ENCODE measurements at places on chromosomes 2 and 18.

DNA sequence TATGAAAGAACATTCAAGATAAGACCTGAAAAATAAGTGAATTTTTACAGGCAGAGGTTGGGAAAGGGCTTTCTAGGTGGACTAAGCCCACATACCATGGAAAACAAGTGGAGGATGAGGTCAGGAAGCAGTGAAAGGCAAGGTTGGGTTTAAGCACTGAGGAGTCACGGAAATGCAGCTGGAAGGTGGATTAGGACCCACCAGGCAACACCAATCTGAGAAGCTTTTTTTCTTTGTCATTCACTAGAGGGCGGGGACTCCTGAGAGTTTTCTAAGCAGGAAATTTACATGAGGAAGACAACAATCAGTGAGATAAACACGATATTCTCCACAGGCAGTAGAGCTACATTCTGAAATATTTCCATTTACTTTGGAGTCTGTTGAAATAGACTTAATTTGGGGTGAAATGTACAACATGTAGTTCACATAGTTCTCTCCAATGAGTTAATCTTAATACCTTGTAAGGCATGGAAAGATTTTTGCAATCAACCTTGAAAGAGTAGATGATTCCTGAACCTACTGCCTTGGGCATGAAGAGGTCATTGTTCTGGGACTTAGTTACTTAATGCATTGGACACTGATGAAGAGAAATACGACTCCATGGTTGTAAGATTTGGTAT lies 40.7 kb downstream of the VIT start:
- no peak for DNase-seq

GRCh38 chr18:28075501-28075900 lies 101.4 kb downstream of the CDH2 start:
- no peak for DNase-seq

DNA sequence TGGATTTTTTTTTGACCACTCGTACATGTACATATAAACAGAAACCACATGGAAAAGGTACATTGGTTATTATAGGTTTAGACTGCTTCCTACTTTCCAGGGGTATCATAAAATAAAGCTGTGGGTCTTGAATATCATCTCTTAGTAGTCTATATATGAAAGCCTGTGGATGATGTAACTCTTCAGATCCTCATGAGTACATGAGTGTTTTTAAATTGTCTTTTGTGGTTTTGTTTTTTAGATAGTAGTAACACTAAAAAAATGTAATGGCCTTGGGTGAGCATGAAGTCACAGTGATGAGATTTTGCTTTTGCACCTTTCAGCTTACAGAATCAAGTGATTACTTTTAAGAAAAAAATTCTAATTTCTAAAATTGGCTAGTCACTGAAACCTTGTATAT lies 80.2 kb downstream of the RAB3GAP1 start:
- no peak for DNase-seq

DNA sequence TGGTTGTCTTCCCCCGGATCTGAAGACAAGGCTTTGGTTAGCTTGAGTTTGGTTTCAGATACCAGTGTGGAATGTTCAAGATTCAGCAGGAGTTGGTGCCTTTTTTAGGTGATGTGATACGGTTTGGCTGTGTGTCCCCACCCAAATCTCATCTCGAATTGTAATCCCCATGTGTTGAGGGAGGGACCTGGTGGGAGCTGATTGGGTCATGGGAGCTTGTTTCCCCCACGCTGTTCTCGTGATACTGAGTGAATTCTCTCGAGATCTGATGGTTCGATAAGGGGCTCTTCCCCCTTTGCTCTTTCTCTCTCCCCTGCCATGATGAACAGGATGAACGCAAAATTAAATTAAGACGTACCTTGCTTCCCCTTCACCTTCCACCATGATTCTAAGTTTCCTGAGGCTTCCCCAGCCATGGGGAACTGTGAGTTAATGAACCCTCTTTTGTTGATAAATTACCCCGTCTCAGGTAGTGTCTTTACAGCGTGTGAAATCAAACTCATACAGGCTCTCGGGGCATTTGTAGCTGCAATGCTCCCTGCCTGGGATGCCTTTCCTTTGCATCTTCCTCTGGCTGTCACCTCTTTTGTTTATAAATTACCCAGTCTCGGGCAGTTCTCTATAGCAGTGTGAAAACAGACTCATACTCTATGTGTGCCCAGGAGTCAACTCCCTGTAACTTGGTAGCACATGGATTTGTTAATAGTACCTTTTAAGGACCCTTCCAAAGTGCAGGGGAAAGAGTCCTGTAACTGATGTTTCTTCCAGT lies 21.3 kb downstream of the PDCD1 start:
- DNase-seq: no peak

- DNase-seq: no peak
These were observed 567.1 kb upstream of the POU3F3 start for GRCh38 chr2:104286841-104287240.

DNA sequence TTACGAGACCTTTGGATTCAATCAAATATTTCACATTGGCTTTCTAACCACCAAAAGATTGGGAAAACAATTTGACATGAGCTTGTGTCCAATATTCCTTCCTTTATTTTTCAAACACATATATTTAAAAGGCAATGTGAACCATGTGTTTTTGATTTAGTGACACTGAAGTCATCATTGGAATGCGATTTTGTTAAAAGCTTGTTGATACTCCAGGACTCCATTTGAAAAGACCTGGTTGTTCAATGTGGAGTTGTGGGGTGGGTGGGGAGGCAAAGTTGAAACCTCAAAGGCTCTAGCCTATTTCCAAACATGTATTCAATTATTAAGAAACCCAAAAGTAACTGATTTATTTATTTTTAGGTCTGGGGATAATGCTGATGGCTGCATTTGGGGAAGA lies 114.1 kb upstream of the TRIB2 start:
- no peak for DNase-seq

GRCh38 chr2:232836934-232837333 lies 33.1 kb upstream of the SNORC start:
- no peak for DNase-seq

- DNase-seq: no peak
These were observed 33.5 kb downstream of the LGALSL start for GRCh38 chr2:64487256-64488049.

DNA sequence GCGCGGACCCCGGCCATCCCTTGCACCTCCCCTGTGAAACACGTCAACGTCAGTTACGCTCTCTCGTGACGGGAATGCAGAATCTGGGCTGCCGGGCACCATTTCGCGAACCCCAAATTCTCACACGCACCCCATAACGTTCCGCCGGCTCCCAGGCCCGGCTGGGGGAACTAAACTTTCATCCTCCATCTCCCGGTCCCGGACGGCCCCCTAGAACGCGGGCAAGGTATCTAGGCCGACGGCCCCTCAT lies 544 bp downstream of the DNAJC27 start:
- DNase-seq: peak; percentile 7

- no peak for DNase-seq
These were observed 123.5 kb upstream of the BOD1L2 start for GRCh38 chr18:57023275-57023882.

DNA sequence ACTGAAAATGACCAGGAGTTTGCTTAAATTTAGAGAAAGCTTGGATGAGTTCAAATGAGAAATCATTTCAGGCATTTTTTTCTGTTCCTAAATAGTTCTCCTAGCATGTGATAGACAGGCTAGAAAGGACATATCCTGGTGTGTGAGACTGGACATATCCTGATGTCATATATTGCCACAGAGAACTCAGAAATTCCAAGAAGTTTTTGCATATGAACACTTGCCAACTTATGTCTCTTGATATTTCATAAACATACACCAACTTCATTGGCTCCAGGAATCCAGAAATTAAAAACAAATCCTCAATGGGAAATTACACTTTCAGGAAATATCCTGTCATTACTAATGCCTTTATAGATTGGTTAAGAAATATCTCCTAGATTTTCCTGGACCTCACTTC lies 2.9 kb upstream of the SERPINB4 start:
- no peak for DNase-seq

DNA sequence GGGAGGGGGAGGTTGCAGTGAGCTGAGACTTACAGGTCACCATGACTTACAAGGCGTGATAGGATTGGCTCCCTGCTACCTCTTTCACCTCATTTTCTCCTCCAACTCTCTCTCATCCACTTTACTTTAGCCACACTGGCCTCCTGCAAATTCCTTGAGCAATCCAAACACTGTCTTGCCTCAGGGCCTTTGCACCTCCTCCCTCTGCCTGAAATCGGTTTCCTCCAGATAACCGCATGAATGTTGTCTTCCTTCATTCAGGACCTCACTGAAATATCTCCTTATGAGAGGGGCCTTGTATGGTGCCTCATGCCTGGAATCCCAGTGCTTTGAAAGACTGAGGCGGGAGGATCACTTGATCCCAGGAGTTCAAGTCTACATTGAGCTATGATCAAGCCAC lies 21.8 kb downstream of the WNT10A start:
- DNase-seq: no peak

DNA sequence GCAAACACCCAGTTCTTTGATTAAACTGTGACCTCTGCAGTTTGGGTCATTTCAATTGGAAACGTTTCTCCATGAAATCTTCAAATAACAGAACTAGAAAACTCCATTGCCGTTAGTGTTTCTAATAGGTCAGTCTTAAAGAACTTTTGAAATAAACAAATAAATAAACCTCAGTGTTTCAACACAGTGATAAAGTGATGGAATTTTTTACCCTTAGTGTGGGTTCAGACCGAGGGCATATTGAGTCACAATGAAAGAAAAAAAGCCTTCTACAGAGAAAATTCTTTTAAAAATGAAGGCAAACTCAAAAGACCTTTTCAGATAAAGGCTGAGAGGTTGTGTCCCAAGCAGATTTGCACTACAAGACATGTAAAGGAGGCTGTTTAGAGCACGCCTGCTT lies 149.6 kb downstream of the NCKAP5 start:
- DNase-seq: no peak

DNA sequence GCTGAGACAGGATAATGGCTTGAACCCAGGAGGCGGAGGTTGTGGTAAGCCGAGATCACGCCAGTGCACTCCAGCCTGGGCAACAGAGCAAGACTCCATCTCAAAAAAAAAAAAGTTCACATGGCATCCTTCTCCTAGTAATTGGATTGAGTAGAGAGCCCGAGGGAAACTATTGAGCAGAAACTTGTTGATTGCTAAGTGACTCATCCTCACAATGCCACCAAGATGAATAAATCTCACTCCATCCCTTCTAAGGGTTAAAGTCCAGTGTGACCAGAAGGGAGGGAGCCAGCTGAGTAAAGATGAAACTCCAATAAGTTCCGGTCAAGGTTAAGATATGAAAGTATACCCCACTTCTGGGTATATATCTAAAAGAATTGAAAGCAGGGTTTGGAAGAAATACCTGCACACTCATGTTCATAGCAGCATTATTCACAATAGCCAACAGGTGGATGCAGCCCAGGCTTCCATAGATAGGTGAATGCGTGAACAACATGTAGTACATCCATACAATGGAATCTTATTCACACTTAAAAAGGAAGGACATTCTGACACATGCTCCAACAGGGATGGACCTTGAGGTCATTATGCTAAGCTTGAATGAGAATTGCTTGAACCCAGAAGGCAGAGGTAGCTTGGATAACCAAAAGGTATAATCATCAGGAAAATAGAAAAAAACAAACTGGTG lies 13.0 kb upstream of the FHL2 start:
- DNase-seq: no peak

DNA sequence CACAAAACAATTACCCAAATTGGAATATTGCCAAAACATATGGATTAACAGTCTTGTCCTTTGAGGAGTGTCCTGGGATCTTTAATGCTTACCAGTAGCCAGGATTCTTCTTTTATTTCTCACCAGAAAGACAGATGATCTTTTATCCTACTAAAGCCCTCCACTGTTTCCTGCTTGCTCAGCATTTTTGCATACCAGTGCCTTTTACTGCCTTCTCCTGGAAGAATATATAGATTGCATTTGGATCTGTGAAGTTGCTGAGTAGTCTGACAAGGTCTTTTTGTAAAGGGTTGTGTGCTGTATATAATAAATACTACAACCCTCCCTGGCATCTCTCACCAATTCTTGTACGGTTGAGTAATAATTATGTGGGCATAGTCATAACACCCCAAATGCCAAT lies 652.2 kb downstream of the LRRTM4 start:
- no peak for DNase-seq

DNA sequence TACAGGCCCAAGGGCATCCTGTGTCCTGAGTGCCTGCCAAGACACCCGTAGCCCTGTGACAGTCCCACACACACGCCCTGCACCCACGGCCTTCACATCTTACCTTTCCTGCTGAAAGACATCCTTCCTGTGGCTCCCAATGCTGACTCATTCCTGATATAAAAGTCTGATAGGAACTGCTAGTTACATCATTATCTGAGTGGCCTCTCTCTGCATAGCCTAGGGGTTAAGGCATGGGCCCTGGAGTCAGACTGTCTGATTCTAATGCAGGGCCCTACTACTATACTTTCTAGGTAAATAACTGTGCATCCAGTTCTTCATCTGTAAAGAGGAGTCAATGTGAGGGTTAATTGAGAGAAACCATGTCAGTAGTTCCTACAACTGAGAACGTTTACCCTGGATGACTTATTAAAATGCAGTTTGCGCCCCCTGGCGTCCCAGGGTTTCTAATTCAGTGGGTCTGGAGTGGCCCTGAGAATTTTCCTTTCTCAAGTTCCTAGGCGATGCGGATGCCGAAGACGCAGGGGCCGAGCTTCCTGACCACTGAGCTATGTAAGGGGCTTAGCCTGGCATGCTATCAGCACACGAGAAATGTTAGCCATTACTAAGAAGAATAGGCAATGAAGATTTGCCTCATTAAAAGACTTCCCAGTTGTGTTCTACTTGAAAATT lies 6.0 kb upstream of the GPR45 start:
- peak; percentile 73 for DNase-seq

DNA sequence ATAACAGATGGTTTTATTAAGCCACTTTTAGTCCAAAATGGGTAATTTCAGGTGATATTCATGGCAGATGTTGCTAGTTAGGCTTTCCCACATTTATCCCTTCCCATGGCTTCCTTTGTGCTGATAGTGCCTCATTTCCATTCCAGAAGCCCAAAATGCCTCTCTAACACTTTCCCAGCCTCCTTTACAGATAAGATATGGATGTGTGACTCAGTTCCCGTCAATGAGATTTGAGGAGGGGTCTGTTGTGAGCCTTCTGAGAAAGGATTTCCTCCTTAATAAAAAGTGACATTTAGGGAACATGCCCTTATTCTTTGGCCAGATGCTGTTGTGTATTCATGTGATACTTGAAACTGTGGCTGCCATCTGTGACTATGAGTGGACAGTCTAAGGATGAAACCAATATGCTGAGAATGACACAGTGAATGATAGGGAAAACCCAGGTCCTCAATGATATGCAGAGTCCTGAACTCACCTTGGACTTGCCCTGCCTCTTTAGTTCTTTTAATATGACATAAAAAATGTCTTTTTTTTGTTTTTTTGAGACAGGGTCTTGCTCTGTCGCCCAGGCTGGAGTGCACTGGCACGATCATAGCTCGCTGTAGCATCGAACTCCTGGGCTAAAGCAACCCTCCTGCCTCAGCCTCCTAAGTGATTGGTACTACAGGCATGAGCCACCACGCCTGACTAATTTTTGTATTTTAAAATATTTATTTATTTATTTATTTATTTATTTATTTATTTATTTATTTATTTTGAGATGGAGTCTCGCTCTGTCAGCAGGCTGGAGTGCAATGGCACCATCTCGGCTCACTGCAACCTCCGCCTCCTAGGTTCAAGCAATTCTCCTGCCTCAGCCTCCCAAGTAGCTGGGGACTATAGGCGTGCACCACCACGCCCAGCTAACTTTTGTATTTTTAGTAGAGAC lies 5.8 kb upstream of the ACSL3 start:
- no peak for DNase-seq
